ENCODE measurements at places on chromosomes 7 and 10. TPM values are rescaled to one million over a fixed set of nuclear protein-coding genes. Genes with fewer than 3 reads are reported as not detected.

The SPDYE2B gene
- not detected for total RNA-seq

DNA sequence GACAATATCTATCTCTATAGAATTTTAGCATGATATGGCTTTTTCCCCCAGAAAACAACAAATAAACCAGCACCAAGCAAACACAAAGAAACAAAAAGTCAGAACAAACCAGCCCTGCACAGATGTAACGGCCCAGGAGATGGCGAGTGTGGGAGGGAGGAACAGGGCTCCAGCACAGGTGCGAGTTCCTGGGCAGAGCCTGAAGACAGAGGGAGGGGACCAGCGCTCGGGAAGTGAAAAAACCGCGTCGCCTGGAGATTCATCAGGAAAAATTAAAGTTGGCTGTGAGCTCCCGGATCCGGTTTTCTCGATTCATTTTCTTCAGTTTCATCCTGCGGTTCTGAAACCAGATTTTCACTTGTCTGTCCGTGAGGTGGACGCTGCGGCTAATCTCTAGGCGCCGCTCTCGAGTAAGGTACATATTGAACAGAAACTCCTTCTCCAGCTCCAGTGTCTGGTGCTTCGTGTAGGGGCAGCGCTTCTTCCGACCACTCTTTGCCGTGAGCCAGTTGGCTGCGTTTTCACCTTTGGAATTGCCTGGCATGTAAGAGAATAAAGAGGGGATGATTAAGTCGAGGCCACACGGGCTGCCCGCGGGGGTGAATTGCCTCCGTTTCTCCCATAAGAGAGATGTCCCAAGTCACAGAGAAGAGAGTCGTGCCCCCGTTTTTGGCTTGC, 2.3 kb downstream of the HOXA10 start:
- DNase-seq = no peak

DNA sequence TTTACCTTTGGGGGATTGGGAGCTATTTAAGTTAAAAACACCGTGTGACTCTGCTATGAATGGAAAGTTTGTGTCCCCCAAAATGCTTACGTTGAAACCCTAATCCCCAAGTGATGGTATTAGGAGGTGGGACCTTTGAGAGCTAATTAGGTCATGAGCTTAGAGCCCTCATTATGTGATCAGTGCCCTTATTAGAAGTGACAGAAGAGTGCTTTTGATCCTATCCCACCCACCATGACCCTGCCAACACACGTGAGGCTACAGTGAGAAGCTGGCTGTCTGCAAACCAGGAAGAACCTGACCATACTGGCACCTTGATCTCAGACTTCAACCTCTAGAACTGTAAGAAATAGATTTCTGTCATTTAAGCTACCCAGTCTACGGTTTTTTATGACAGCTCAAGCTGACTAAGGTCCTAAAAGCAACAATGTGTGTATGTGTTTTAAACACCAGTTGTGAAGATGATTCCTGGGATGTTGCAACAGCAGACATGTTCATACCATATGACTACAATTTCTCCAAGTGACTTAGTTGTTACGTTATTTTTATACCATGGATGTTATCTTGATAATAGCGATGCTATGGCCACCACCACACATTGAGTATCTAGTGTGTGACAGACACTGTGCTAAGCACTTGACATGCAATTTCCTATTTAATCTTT, 124.4 kb downstream of the PIP4K2A start:
- no peak for DNase-seq

- DNase-seq = no peak
These were observed 808.1 kb downstream of the GRID1 start for GRCh38 chr10:85558533-85558932.

GRCh38 chr10:124064676-124065075, 28.7 kb downstream of the CHST15 start:
- peak; percentile 52 for DNase-seq

The SMARCD3 gene
- 45.8 TPM for total RNA-seq

The MRLN gene
- total RNA-seq = 0.38 TPM

DNA sequence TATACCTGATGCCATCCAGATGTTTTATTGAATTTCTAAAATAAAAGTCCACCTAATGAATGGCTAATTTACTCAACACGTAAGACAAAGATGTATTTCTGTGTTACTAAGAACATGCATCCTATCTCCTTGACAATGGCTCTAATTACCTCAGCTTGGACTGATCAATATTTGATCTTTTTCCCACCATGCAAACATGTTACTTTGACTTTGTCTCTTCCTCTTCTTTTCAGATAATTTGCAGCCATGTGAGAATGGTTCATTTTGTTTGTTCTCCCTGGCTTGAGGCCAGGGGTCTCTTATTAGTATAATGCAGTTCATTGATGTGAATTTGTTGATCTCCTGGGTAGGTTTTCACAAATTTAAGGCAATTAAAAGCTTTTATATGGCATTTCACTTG, 302.1 kb downstream of the ADK start:
- no peak for DNase-seq

- no peak for DNase-seq
These were observed 90.9 kb upstream of the TNRC18 start for GRCh38 chr7:5514440-5515035.

DNA sequence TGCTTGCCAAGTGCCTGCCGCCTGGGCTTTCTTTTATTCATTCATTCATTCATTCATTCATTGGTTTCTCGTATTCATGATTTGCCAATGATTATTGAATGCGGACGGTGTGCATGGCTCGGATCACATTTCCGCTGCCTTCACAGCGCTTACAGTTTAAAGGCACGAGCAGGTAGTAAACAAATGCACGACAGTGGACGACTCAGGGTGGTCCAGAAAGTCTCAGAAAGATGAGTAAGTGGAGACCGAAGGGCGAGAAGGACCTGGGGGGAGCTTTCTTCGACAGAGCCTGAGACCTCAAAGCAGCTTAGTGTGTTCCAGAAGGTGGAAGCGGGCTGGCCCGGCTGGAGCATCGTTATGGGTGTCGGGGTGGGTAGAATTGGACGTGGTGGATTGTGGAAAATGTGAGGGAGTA, 506 bp downstream of the MCM10 start:
- DNase-seq = no peak

DNA sequence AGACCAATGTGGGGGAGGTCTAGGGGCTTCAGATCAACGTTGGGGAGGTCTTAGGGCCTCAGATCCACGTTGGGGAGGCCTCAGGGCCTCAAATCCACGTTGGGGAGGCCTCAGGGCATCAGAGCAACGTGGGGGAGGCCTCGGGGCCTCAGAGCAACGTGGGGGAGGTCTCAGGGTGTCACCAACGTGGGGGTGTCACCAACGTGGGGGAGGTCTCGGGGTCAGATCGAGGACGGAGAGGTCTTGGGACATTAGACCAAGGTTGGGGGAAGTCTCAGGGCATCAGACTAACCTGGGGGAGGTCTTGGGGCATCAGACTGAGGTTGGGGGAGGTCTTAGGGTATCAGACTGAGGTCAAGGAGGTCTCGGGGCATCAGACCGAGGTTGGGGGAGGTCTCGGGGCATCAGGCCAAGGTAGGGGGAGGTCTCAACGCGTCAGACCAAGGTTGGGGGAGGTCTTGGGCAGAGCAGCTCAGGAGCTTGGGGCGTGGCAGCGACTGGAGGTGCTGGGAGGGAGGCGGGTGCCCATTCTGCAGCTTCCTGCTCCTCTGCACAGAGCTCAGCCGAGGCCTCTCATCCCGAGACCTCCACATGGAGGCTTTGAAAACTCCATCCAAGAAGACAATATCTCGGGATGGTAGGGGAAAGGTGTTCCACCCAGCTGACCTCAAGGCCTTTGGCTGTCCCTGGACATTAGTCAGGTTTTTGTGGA, 159.8 kb downstream of the WDR37 start:
- DNase-seq = peak; percentile 75

DNA sequence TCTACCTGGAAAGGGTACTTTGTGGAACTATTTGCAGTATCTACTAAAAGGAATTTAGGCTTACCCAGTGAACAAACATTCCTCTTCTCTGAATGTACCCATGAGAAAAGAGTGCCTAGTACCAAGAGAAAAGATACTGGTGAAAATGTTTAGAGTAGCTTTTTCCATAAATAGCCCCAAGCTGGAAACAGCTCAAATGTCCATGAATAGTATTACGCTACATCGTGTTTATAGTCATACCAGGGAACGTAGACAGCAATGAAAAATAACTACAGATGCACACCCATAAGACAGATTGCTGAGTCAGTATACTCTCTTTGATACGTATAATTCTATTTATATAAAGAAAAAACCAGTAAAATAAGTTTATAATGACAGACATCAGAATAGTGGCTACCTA, 285.9 kb downstream of the KLF6 start:
- DNase-seq = no peak

DNA sequence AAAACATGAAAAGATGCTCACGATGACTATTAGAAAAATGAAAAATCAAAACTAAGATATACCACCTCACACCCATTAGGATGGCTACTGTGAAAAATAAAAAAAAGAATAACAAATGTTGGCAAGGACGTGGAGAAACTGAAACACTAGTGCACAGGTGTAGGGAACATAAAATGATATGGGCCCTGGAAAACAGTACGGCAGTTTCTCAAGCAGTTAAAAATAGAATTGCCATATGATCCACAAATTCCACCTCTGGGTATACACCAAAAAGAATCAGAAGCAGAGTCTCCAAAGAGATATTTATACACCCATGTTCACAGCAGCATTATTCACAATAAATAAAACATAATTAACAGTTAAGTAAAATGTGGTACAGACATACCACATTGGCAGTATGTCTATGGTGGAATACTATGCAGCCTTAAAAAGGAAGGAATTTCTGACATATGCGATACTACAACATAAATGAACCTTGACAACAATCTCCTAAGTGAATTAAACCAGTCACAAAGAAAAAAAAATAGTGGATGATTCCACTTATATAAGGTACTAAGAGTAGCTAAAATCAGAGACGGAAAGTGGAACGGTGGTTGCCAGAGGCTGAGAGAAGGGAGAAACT, 69.7 kb downstream of the KMT2C start:
- DNase-seq = no peak

DNA sequence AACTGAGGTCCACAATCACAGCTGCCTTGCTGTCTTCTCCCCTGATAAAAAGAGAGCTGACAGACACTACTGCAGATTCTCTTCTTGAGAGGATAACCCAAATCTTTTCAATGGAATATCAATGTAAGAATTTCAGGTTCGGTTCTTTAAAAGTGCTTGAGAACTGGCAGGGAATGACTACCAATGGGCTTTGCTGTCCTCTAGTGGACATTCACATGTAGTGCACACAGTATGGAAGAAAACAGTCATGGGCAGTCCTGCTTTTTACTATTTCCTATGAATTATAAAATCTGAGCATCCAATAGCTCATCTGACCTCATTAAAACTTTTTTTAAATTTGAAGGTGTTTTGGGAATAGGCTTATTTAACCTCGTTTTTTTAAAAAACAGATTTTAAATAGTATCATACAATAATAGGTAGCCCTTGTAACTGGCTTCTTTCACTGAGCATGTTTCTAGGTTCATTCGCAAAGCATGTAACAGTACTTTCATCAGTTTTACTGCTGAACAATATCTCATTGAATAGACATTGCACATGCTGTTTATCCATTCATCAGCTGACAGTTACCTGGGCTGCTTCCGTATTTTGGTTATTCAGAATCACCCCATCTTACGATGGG, 18.3 kb downstream of the FZD9 start:
- no peak for DNase-seq

GRCh38 chr10:124592101-124592500, 130.5 kb downstream of the LHPP start:
- no peak for DNase-seq

The ZNF853 gene
- 11.9 TPM for total RNA-seq

DNA sequence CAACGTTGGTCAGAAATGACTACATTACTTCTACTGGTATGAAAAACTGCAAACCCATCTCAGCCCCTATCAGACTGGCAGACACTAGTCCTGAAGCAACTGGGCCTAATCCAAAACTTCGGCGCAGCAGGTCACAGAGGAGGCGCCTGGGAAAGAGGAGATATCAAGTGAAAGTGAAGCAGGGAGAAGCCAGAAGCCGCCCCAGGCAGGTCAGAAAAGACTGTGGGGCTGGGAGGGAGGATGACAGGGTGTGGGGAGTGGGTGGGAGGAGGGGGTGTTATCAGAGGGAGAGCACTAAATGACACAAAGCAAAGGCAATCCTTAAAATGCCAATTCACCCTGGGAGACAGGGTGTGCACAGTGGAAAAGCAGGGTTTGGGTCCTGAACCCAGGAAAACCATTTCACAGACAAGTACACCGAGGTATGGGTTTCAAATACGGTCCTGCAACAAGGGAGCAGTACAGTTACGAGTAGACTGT, 731 bp downstream of the CHCHD3 start:
- no peak for DNase-seq

The AHR gene
- total RNA-seq = 73.9 TPM

The VPS37D gene
- total RNA-seq = 2.0 TPM

The AKR1C3 gene
- total RNA-seq = 21.0 TPM

GRCh38 chr7:130063036-130063435, 7.3 kb upstream of the KLHDC10 start:
- no peak for DNase-seq

- DNase-seq = peak; percentile 54
These were observed 58.0 kb upstream of the PAX2 start for GRCh38 chr10:100687143-100688003.

GRCh38 chr10:112565434-112566053, 118.5 kb downstream of the VTI1A start:
- no peak for DNase-seq

The RTKN2 gene
- 0.19 TPM for total RNA-seq

Data from posterior vena cava (tissue), 2 donors.